ENCODE measurements at places on chromosomes 11 and 22.

DNA sequence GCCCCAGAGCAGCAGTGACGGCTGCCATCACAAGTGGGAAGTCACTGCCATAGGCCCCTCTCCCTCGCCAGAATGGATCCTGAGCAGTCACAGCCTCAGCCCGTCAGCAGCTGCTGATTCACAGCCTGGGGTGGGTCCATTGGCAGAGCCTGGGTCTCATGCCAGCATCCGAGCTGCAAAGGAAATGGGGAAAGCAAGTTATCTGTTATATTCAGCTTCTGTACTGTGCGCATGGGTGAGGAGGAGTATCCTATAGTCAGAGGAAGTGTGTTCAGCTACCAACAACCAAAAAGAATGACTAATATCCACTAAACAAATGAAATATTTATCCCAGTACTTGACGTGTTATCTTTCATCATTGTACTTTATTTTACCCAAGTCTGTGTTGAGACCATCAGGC is 119.7 kb downstream of the RCN1 start:
- no peak for DNase-seq

GRCh38 chr22:41366323-41367029 is 15.3 kb upstream of the TEF start:
- DNase-seq = no peak

- DNase-seq = no peak
Measured at GRCh38 chr22:35582218-35582860, 34.8 kb downstream of the MB start.

- no peak for DNase-seq
Measured at GRCh38 chr11:64043545-64043944, 7.8 kb downstream of the FLRT1 start.

- DNase-seq = no peak
Measured at GRCh38 chr11:12075822-12076821, 34.3 kb upstream of the MICAL2 start.

- DNase-seq = no peak
Measured at GRCh38 chr11:119047205-119047604, 9.8 kb downstream of the HYOU1 start.

- no peak for DNase-seq
Measured at GRCh38 chr11:41775296-41775695, 315.8 kb upstream of the LRRC4C start.

- DNase-seq = no peak
Measured at GRCh38 chr11:98068251-98068650, 952.5 kb upstream of the CNTN5 start.

DNA sequence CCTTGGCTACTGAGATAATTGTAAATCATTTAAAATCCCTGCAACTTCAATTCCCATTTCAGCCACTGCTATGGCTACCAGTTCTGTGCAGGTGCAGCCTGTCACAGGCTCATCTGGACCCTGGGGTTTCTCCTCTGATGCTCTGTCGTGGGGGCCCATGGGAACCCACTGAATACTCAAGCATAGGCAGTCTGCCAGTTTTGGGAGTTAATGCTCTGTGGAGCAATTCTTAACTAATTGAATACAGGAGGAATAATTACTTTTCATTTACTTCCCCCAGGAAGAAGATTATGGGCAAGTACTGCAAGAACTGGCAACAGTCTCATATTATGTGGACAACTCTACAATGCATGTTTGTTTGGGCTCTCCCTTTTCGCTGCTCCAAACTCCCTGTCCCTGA is 25.9 kb downstream of the OR51E2 start:
- DNase-seq = no peak

- no peak for DNase-seq
Measured at GRCh38 chr22:20514658-20515406, 7.4 kb downstream of the MED15 start.
